ENCODE measurements at places on chromosomes 4 and X.

DNA sequence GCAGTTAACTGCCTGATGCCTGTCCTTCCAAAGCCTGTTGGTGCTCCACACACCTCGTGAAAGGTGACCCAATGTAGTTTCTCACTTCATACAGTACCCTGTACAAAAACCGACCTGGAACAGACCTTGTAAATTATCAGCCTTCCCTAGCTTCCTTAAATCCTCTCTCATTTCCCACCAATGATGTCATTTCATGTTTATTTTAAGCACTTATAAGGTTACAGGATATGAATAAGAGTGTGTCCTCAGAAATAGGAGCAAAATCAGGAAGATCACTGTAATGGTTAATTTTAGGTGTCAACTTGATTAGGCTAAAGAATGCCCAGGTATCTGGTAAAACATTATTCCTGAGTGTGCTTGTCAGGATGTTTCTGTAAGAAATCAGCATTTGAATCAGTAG, 44.7 kb downstream of the TMEM150C start:
- DNase-seq = peak; percentile 59

DNA sequence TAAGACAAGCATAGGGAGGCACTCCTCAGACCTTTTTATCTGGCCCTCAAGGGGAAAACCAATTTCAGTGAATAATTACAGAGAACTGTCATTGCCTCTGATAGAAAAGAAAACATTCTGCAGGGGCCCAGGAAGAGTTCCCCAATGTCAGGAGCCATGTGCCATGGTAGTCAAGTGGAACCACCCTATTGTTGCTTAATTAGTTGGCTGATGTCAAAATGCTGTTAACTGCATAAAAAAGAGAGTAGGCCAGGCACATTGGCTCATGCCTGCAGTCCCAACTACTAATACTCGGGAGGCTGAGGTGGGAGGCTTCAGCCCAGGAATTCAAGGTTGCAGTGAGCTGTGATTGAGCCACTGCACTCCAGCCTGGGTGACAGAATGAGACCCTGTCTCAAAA, 28.6 kb upstream of the OGT start:
- DNase-seq = no peak

- no peak for DNase-seq
Observed at GRCh38 chr4:52843351-52843750, 18.8 kb upstream of the RASL11B start.

GRCh38 chr4:38466401-38466800, 197.6 kb upstream of the KLF3 start:
- DNase-seq = no peak

GRCh38 chr4:81032771-81033684, 2.5 kb downstream of the BMP3 start:
- DNase-seq = peak; percentile 30

GRCh38 chr4:184384810-184385557, 89.4 kb downstream of the IRF2 start:
- DNase-seq = no peak

- DNase-seq = peak; percentile 41
Observed at GRCh38 chr4:85681221-85681657, 206.3 kb downstream of the ARHGAP24 start.

DNA sequence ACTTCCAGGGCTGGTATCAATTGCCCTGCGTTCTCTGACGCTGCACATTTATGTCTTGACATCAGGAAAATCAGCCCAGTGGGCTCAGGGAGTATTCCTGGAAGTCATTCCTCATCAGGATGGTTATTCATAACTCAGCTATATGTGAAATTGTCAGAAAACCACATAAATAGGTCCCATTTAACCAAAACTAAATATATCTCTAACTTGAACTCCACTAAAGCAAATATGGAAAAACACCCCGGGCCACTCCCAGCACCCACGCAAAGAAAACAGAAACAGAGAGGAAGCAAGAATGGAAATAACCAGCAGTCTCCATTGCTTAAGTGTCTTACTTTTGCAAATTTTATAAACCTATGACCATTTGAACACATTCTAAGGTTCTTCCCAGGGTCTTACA, 112.0 kb downstream of the IRF2 start:
- no peak for DNase-seq

DNA sequence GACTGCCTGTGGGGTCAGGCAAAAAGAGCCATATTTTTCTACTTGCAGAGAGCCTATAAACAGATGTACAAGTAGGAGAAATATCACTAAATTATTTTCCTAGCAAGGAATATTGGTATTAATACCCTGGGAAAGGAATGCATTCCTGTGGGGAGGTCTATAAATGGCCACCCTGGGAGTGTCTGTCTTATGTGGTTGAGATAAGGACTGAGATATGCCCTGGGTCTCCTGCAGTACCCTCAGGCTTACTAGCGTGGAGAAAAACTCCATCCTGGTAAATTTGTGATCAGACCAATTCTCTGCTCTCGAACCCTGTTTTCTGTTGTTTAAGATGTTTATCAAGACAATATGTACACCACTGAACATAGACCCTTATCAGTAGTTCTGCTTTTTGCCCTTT, 35.4 kb downstream of the C4orf33 start:
- DNase-seq = no peak

DNA sequence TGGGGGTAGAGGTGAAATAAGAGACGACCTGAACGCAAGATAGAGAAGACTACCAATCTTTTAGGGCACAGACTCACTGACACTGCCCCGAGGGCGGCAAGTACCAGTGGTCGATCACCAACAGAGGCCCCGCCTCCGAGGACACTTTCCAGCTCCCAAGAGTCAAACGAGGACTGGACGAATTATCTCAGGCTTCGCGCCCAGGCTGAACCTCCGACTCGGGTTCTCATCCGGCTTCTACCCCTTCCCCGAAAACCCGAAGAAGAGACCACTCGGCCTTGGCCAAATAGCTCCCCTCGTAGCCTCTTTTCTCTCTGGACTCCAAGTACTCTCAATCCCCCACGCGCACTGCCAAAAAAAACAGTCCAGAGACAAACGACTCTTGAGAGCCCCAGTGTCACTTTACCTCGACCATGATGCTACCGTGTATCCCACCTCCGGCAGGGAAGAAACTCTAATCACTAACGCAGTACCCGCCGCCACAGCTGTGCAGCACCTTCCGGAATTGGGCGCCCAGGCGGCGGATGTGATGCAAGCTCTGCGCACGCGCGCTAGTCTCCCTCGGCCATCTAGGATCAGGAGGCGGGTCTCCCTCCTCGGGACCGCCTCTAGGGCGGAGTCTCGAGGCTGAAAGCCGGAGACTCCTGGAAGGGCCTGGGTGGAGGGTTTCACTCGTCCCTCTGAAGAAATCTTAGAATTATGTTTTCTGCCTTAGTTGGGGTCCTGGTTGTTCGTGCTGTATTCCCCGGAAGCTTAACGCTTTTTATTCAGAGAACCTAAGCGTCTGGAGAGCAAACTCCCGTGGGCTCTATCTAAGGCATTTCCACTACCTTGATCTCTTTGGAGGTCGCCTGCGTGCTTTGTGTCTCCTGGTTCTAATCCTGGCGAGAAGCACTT, at the start of gene PLRG1:
Gene PLRG1 (minus strand): TSS at position 507 of the 897 bp plus-strand sequence. CDS start 92 bp downstream, at position 415.
- peak; percentile 93 for DNase-seq

GRCh38 chrX:25536307-25536970, 520.7 kb upstream of the ARX start:
- DNase-seq = no peak

- DNase-seq = no peak
Observed at GRCh38 chrX:64206556-64207162, 1.2 kb upstream of the AMER1 start.

- DNase-seq = no peak
Observed at GRCh38 chr4:180058691-180059215, 2184.4 kb upstream of the TENM3 start.

GRCh38 chr4:174173360-174173759, 110.1 kb downstream of the FBXO8 start:
- no peak for DNase-seq

GRCh38 chr4:112266823-112267222, 18.9 kb downstream of the TIFA start:
- no peak for DNase-seq

GRCh38 chr4:74087481-74087880, 11.5 kb downstream of the CXCL2 start:
- no peak for DNase-seq

DNA sequence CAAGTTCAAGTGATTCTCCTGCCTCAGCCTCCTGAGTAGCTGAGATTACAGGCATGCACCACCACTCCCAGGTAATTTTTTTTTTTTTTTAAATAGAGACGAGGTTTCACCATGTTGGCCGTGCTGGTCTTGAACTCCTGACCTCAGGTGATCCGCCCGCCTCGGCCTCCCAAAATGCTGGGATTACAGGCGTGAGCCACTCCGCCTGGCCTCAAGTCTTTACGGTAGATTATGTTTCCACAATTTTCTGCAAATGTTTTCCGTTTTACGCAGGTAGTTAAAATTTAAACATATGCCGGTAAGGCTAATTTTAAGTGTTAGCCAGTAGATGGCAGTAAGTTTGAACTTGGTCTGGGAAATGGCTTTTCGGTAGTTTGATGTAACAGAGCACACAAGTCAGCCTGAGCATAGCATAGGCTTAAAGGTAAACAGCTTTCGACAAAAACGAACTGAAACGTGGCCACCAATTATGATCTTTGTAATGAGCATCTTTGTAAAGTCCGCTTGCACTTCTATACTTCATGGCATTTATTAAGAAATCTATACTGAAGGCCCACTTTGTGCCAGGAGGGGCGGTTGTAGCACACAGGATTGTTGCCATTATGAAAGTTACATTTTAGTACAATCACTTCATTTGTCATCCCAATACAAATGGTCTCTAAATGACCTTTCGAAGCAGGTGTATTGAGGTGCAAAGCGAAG, 31.1 kb downstream of the CCKAR start:
- peak; percentile 3 for DNase-seq

GRCh38 chrX:144275367-144275766, 391.5 kb downstream of the UBE2NL start:
- DNase-seq = peak; percentile 51

- DNase-seq = no peak
Observed at GRCh38 chr4:156021298-156021697, 67.6 kb upstream of the CTSO start.

GRCh38 chr4:152325831-152326230, 210.1 kb downstream of the FBXW7 start:
- DNase-seq = no peak

- DNase-seq = no peak
Observed at GRCh38 chr4:182764642-182765041, 152.5 kb downstream of the DCTD start.

DNA sequence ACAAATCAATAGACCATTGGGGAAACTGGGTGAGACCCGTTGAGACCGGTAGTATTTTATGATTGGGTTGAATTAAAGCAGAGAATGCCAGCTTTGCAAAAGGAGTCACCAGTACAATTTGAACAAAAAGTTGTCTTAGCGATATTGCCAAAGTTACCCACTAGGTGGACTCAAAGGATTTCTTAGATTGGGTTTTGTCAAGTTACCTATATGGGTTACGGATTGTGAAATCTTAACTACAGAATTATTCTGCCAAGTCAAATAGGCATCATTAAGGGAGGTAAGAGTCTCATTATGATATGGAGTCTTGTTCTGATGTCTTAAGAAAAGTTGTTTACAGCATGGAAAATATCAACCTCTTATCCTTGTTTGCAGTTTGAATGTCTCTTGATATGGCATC, 15.0 kb upstream of the CT47A1 start:
- DNase-seq = no peak

GRCh38 chr4:34271479-34272355, 1972.6 kb downstream of the ARAP2 start:
- DNase-seq = no peak

GRCh38 chr4:58166490-58166889, 1056.3 kb upstream of the IGFBP7 start:
- DNase-seq = no peak

- no peak for DNase-seq
Observed at GRCh38 chr4:56330691-56331090, 56.6 kb downstream of the AASDH start.

GRCh38 chr4:141352909-141353525, 132.3 kb downstream of the ZNF330 start:
- no peak for DNase-seq

DNA sequence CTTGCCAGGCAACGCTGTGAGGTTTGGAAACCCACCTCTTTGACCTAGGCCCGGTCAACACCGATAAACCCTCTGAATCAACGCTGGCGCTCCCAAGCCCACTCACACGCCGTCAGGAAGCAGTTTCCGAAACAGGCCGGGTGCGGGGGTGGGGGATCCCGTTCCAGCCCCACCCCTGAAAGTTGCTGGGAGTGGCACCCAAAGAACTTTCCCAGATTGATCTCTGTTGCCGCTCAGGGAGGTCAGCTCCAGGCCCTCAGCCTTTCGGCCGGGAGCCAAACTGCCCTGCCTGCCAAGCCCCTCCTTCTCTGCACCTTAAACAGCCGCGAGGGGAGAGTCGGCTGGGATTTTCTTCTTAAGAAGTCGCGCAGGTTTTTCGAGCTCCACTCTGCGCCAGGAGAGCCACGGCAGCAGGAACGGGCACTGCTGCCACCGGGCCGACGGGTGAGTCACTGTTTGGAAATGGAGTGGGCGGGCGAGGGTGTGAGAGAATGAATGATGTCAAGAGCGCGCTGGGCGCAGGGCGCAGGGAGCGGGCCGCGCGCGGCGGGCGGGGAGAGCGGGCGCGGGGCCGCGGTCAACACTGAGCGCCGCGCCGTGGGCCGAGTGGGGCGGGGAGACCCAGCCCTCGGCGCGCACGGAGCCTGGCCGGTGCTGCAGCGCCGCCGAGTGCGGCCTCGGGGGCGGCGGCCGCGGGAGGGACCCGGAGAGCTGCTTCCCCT, at the start of gene SGMS2:
Gene SGMS2 (plus strand): TSS at position 583 of the 722 bp plus-strand sequence. CDS start 70,622 bp downstream, outside the sequence.
- peak; percentile 58 for DNase-seq

DNA sequence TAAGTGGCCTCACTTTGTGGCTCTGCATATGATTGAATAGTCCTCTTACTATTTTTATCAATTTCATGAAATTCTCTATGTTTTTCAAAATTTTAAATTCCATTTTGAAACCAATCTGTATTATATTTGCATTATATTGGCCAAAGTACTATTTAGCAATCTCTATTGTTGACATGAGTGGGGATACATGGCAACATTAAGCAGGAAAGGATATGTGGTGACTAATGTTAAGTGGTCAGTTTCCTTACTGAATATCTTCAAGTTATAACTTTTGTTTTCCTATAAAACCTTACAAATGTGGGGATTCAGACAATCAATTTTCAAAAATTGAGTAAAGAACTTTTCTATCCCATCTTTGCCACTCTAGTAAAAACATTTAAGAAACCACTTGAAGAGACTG, 10.2 kb downstream of the BBS7 start:
- no peak for DNase-seq

- no peak for DNase-seq
Observed at GRCh38 chr4:39106011-39106410, 44.0 kb downstream of the KLHL5 start.

GRCh38 chrX:1231850-1232465, 19.5 kb upstream of the CRLF2 start:
- no peak for DNase-seq

Data from NCI-H2029 (cell line).